ENCODE measurements at places on chromosomes 1 and 21. TPM values are rescaled to one million over a fixed set of nuclear protein-coding genes. Genes with fewer than 3 reads are reported as not detected.

Gene ZNF593OS
- total RNA-seq: not detected

Gene LRRN2
- total RNA-seq: 1.1 TPM

Gene DISP3
- 0.28 TPM for total RNA-seq

Gene SH3D21
- total RNA-seq: 3.0 TPM

Gene AMY2A
- not detected for total RNA-seq

Gene TTLL7
- total RNA-seq: 0.50 TPM

Gene RPE65
- 0.06 TPM for total RNA-seq

Gene DMBX1
- not detected for total RNA-seq

DNA sequence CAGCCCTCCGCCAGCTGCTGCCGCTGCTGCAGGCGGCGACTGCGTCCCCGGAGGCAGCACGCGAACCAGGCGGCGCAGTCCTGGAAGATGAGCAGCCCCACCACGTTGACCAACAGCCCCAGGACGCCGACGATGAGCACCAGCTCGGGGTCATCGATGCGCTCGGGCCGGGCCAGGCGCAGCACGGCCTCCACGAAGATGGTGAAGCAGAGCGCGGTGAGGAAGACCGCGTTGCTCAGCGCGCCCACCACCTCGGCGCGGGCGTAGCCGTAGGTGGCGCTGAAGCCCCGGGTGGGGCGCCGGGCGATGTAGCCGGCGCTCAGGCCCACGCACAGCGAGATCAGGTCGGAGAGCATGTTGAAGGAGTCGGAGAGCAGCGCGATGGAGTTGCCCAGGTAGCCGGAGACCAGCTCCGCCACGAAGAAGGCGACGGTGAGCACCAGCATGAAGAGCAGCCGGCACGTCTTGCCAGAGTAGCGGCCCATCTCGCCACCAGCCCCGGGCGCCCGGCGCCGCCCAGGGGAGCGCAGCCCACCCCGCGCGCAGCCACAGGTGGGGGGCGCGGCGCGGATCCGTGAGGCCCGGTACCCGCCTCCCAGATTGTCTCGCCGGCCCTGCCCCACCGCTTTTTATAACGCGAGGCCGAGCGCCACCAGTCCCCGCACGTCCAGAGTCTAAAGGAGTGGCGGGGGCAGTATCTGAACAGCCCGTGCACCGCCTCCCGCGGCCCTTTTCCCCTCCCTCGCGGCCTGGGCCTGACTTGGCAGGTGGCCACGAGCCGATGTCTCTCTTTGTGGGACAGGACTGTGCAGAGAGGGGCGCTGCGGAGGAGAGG, at the start of gene SLC30A10:
TSS of gene SLC30A10 (minus strand) at position 602 of the 835 bp plus-strand sequence. CDS start at position 485, 117 bp downstream.
- H3K36me3 ChIP-seq: no peaks in the 10 kb centered on the region
- no peak within 1 kb of the TSS for H3K27ac ChIP-seq
- no peak for DNase-seq
- peaks cover 12% of the 10 kb centered on the region for H3K4me1 ChIP-seq
- peaks cover 9% of the 10 kb centered on the region for H3K27me3 ChIP-seq

- H3K27me3 ChIP-seq: no peaks in the 10 kb centered on the region
- H3K27ac ChIP-seq: peak overlapping the region; percentile 56
- peak overlapping the region; percentile 64 for H3K4me3 ChIP-seq
- no peaks in the 10 kb centered on the region for H3K36me3 ChIP-seq
Measured at GRCh38 chr1:65253800-65254319, 55.5 kb upstream of the DNAJC6 start.

GRCh38 chr1:153793973-153794615, 18.9 kb downstream of the SLC27A3 start:
- H3K36me3 ChIP-seq: no peaks in the 10 kb centered on the region
- no peaks in the 10 kb centered on the region for H3K27me3 ChIP-seq
- no peak overlapping the region for H3K4me3 ChIP-seq
- no peaks in the 10 kb centered on the region for H3K4me1 ChIP-seq
- no peak overlapping the region for H3K27ac ChIP-seq

- no peak overlapping the region for H3K4me3 ChIP-seq
- H3K27ac ChIP-seq: no peak overlapping the region
- H3K27me3 ChIP-seq: peaks cover 23% of the 10 kb centered on the region
- no peaks in the 10 kb centered on the region for H3K4me1 ChIP-seq
- DNase-seq: no peak
- no peaks in the 10 kb centered on the region for H3K36me3 ChIP-seq
Measured at GRCh38 chr21:41726970-41727783, 39.7 kb downstream of the RIPK4 start.

- no peak overlapping the region for H3K27ac ChIP-seq
- no peaks in the 10 kb centered on the region for H3K36me3 ChIP-seq
- no peak overlapping the region for H3K4me3 ChIP-seq
- H3K4me1 ChIP-seq: no peaks in the 10 kb centered on the region
Measured at GRCh38 chr21:28342212-28342810, 650.4 kb downstream of the LTN1 start.

DNA sequence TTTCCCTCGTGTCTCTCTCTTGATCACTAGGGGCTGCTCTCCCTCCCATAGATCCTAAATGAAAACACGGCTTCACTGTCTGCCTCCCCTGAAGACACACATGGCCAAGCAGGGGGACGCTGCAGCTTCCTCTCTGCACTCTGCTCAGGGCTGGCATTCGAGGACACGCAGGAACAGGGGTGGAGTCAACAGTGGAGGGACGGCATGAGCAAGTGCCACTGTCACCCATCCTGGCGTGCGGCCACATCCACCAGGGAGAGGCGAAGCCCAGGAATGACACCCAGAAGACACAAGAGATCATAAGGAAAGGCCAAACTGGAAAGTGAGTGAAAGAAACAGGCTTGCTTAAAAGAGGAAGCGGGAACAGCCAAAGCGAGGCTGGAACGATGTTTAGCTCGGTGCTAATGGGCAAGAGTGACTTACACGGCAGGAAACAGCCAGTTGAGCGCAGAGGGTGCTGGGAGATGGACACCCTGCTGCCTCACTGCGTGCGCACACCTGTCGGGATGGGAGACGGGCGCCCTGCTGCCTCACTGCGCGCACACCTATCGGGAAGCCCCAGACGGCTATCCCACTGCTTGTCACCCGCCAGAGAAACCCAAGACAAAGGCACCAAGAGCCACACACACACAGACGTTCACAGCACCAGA, 13.6 kb upstream of the C1QTNF12 start:
- no peaks in the 10 kb centered on the region for H3K4me1 ChIP-seq
- no peaks in the 10 kb centered on the region for H3K36me3 ChIP-seq
- no peak overlapping the region for H3K4me3 ChIP-seq

GRCh38 chr1:179105393-179105792, 23.5 kb downstream of the TOR3A start:
- no peak overlapping the region for H3K27ac ChIP-seq
- H3K27me3 ChIP-seq: no peaks in the 10 kb centered on the region
- H3K4me1 ChIP-seq: no peaks in the 10 kb centered on the region
- no peak overlapping the region for H3K4me3 ChIP-seq
- H3K36me3 ChIP-seq: no peaks in the 10 kb centered on the region

- H3K36me3 ChIP-seq: no peaks in the 10 kb centered on the region
- DNase-seq: peak; percentile 50
- H3K27me3 ChIP-seq: no peaks in the 10 kb centered on the region
- H3K27ac ChIP-seq: peak overlapping the region; percentile 18
- peaks cover 63% of the 10 kb centered on the region for H3K4me1 ChIP-seq
Measured at GRCh38 chr1:230153641-230154296, 86.7 kb downstream of the GALNT2 start.

DNA sequence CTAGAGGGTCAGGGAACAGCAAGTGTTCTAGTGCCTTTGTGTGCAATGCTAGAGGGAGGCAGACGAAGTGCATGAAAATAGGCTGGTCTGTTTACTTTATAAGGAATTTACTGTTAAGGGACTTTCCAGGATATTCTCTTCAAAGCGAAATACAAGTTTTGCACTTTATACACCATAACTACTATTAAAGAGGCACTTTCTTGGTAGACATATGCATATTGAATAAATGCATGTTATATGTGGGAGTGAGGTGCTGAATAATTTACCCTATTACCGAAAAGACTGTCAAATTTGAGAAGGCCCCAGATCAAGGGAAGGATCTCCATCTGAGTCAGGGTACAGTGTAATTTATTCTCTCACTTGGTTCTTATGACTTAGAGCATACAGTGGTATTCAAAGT, 310.5 kb downstream of the S1PR1 start:
- no peak overlapping the region for H3K27ac ChIP-seq
- no peak for DNase-seq
- H3K27me3 ChIP-seq: no peaks in the 10 kb centered on the region

DNA sequence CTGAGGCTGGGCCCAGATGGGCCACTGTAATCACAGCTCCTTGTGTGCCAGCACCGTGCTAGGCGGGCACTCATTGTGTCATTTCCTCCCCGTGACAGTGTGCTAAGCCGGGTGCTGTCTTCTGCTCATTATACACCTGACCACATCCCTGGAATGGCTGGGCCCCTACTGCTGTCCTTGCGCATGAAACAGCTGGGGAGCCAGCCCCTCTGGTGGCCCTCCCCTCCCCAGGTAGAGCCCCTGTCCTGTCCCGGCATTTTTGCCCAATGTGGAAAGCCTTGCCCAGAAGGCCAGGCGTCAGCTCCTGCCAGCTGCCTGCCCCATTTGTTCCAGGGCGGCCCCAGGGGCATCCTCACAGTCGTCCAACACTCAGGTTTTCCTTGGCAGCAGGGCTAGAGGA, 107.4 kb upstream of the CASZ1 start:
- H3K4me3 ChIP-seq: no peak overlapping the region
- no peaks in the 10 kb centered on the region for H3K27me3 ChIP-seq
- H3K27ac ChIP-seq: peak overlapping the region; percentile 21
- DNase-seq: no peak
- H3K36me3 ChIP-seq: no peaks in the 10 kb centered on the region

DNA sequence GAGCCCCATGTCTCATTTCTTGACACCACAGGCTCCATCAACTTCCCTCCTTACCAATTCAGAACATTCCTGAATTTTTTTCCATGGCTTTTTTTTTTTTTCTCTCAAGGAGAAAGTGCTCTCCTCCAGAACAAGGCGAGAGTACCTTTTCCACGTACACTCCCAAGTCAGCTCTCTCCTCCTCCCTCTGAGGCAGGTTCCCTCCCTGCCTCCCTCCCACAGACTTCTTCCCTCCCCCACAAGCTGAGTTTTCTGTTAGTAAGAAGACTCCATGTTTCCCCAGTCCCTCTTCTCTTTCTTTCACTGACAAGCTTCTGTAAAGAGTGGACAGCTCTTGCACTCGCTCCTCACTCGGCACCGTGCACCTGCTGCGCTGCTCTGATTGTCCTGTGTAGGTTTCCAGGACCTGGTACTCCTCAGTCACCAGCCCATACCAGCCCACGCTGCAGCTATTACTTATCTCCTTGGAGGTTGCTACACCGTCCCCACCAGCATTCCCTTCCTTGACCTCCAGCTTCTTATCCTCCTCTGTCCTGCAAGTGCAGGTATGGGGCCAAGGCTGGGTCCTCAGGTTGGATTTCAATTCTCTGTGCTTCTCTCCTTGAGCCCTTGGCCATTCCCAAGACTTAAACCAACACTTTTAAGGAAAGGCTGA, 3.8 kb downstream of the TRAF5 start:
- peaks cover 14% of the 10 kb centered on the region for H3K4me1 ChIP-seq
- DNase-seq: no peak
- H3K36me3 ChIP-seq: no peaks in the 10 kb centered on the region
- H3K4me3 ChIP-seq: no peak overlapping the region
- H3K27ac ChIP-seq: no peak overlapping the region

All from adrenal gland (tissue), 19 donors.